ENCODE measurements at places on chromosomes 13 and 19.

DNA sequence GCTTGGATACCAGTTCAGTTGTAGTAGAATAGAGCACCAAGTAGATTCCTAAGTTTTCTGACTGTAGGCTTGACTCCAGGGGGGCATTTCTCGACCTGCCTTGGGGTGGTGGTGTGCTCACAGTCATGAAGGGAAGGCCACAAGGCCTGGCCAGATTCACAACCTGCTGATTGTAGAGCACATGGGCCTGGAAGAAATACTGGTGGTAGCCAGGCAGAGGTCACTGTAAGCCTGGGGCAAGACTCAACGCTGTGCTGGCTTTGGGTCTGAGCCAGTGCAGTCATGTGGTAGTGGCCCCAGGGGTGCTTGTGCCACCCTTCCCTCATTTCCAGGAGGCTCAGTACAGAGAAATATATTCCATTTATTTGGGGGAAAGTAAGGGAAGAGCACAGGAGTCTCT is 832.3 kb upstream of the SLC10A2 start:
- no peak for DNase-seq

DNA sequence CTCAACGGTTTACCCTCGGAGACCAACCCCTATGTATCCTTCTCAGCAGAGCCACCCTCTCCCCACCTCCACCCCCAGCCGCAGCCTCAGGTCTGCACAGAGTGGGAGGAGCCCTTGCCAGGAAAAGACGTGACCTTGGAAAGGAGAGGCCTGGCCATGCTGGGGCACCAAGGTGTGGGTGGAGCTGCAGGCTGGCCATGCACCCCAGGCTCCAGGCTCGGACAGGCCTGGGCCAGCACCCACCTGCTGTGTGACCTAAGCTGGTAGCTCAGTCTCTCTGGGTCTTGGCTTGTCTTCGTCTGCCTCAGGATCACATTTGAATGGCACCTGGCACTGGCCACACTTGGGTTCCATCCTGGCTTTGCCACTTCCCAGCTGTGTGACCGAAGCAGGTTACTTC is 29.5 kb downstream of the CCDC8 start:
- DNase-seq: no peak

DNA sequence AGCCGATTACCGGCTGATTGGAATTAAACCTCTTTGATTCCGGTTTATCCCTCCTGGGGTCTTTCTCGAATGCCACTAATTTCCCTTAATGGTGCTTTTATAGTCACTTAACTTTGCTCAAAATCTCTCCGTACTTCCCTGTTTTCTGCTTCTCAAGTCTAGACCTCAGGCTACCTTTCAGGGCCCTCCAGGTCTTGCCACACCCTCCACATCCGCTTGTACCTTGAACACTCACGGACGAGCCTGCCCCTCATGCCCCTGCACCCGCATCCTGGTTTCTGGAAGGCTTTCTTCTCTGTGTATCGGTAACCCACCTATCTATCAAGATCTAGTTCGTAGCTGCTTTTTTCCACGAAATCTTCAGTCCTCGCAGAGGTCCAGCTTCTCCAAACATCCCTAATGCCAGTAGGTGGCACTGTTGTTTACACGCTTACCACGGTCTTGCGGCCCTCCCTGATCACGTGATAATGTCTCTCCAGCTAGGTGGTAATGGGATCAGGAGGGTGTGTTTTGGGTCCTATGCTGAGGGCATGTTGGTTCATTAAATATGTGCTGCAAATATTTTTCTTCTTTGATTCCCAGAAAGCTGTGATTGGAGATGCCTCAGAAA is 13.8 kb downstream of the ATP12A start:
- no peak for DNase-seq

DNA sequence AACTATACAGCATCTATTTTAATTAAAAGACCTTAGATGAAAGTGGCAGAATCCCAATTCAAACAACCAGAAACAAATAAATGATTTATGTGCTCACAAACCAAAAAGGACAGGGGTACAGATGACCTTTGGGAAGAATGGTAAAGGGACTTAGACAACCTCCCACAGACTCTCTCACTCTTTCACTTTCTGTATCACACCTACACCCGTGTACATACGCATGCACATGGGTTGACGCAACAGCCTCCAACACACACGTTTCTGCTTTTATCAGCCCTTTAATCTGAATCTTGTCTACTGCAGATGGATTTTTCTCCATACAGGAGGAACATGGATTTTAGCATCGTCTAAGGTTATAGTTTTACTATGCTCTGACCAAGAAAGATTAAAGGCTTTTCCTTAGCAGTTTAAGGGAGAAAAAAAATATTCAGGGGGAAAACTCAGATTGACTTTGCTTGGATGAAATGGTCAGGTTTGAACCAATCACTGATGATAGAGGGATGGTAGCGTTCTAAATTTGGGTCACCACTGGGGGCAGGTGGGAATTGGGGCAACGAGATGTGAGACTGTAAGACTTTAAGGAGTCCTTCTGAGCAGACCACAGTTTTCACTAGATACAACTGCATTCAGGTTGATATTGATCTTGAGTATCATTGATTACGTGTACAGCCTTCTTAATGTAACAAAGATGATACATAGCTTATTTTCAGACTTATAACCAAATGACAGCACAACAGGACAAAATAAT is 166.1 kb downstream of the ITGBL1 start:
- peak; percentile 39 for DNase-seq

GRCh38 chr13:74005320-74006157 is 128.7 kb downstream of the KLF12 start:
- no peak for DNase-seq

- DNase-seq: no peak
Observed at GRCh38 chr13:59677966-59678814, 485.5 kb downstream of the DIAPH3 start.

DNA sequence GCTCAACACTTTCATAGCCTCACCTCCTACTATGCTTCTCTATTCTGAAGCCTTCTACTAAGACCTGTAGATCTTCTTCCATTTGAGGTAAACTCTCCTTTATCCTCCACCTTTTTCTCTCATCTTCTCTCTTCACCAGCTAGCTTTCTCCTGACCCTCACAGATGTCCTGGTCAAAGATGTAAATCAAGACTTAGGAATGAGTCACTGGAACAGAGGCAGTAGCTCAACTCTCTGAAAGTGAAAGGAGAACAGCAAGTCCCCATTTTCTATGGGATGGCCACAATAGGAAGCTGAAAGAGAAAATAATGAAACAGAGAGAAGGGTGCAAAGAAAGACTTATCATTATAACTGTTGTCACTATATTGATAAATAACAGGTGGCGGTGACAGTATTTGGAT is 86.1 kb upstream of the DOCK9 start:
- no peak for DNase-seq

- DNase-seq: no peak
Observed at GRCh38 chr19:4058693-4059452, 7.8 kb downstream of the ZBTB7A start.

- no peak for DNase-seq
Observed at GRCh38 chr13:30181888-30182651, 125.3 kb downstream of the KATNAL1 start.

GRCh38 chr19:1967087-1967608 is 26.2 kb downstream of the CSNK1G2 start:
- no peak for DNase-seq

GRCh38 chr19:35061583-35062373 is 20.3 kb downstream of the HPN start:
- DNase-seq: no peak

DNA sequence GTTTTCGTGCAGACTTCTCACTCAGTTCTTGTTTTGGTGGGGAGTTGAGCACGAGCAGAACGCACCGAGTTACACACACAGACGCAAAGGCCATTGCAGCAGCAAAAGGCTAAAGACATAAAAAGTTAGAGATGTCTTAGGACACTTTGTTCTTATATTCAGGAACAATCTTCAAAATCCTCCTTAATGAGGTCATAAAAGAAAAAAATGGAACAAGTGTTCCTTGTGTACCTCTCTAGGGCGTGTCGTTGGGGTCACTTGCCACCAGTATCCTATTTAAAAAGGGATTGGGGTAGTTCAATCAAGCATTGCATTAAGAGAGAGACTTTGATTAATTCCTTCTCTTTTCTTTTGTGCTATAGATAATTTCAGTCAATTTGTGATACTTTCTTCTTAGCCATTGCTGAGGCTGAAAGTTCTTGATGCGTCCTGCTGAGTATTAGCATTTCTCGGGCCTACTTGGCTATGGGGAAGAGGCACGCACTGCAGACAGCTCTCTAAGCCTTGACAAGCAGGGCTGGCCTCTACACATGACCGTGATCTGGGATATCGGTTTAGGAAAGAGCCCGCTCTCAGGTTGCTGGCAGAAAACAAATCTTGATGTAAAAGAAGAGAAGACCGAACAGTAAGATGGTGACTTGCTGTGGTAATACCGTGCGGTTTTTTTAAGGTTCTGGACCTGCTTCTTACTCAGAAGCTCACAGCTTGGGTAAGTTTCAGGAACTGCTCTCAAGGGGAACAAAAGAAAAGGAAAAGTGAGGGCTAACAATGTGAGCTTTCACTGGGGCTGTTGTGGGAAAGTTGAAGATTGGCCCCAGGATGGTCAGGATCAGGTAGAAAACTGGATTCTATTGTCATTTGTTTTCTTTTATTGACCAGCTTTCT is 223.6 kb downstream of the TM9SF2 start:
- DNase-seq: no peak

GRCh38 chr19:45104658-45105349 is 11.8 kb downstream of the PPP1R37 start:
- no peak for DNase-seq

DNA sequence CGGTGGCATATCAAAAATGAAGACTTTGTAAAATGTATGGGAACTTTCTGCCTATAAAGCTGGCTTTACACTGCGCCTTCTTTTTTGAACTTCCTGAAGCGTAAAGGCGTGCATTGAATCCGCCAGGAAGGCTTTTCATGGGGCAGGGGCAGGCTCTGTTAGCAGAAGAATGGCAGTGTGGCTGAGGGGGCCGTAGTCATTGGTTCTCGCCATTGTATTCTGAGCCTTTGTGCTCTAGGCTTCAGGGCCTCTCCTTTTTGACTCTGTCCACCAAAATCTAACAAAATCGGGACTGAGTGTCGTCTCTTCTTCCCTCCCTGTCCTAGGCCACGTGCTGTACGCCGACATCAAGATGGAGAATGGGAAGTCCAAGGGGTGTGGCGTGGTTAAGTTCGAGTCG is 14.1 kb downstream of the PRAM1 start:
- DNase-seq: no peak

GRCh38 chr13:48653472-48653939 is at the start of gene CYSLTR2:
CYSLTR2 (plus strand) TSS chr13:48653929; CDS start chr13:48706818, 52,889 bp downstream.
- DNase-seq: no peak

- no peak for DNase-seq
Observed at GRCh38 chr13:19927117-19927748, 31.3 kb upstream of the ZMYM2 start.

GRCh38 chr13:114249077-114249476 is 14.4 kb downstream of the CDC16 start:
- DNase-seq: no peak

DNA sequence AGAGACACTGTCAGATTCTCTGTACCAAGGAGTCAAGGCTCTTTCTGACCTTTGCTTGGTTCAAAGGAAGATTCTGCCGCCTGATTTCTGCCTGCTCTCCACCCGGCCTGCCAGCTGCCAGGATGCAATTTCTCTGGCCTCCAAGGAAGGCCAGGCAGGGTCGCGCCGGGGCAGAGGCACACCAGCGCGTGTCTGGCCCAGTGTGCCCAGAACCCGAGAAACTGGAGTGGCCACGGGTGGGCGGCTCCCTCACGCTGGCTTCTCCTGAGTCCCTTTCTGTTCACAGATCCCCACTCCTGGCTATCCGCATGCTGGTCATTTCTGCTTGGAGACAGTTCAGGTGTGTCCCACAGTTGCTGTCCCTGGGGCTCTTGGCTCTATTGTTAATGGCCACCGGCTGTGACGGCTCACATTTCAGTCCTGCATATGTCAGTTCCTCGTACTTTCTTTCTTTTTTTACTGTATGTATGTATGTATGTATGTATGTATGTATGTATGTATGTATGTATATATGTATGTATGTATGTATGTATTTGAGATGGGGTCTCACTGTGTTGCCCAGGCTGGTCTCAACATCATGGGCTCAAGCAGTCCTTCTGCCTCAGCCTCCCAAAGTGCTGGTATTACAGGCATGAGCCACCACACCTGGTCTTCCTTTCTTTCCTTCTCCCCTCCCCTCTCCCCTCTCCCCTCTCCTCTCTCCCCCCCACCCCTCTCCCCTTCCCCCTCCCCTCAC is 16.9 kb downstream of the TMPRSS9 start:
- no peak for DNase-seq

DNA sequence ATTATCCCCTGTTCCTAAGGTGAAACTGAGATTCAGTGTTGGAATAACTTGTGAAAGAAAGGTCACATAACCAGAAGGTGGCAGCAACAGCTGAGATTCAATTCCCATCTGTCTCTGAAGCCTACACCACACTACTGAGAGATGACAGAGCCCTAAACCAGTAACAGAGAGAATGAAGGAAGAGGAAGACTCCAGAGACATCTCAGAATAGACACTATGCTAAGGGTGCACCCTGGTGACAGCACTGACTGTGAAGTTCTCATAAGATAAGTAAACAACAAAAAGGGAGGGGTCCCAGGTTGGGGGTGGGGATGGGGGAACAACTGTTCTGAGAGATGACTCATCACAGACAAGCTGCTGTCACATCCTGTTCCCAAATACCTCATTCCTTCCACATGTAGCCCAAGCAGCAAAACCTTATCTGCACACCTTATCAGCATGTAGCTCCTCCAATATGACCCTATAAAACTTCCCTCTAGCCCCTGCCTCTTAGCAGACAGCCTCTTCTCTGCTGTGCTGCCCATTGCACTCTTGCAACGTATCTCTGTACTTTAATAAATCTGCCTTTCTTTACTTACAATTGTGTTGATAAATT is 46.5 kb downstream of the UTP14C start:
- DNase-seq: no peak

DNA sequence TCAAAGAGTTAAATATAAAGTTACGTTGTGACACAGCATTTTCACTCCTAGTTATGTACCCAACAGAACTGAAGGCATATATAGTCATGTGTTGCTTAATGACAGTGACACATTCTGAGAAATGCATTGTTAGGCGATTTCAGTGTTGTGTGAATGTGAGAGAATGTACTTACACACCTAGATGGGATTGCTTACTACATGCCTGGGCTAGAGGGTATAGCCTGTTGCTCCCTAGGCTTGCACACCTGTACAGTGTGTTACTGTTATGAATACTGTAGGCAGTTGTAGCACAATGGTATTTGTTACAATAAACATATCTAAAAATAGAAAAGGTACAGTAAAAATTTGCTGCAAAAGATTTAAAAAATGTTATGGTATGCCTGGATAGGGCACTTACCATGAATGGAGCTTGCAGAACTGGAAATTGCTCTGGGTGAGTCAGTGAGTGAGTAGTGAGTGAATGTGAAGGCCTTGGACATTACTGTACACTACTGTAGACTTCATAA is 89.2 kb downstream of the DHRS12 start:
- DNase-seq: no peak

DNA sequence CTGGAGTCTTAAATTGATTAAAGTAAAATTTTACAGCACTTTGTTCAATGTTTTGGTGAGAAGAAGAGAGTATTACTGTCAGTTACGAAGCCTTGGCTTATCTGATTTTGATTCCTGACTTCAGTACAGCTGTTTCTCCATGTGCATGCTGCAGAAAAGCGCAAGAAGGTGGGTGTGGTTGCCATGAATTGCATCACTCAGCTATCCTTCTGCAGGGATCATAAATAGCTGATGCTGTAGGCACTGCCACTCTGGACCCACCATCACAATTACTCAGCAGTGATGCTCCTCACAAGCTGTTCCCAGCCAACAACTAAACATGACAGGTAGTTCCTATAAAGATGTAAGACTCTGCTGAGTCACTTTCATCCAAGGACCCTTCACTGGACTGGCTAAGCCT is 321.2 kb downstream of the IRS2 start:
- DNase-seq: no peak

Measured in T-helper 2 cell (primary cell).